ENCODE measurements at places on chromosomes 11 and 22.
A peak's percentile ranks its signal among the peaks of the same experiment; 100 is the strongest.

DNA sequence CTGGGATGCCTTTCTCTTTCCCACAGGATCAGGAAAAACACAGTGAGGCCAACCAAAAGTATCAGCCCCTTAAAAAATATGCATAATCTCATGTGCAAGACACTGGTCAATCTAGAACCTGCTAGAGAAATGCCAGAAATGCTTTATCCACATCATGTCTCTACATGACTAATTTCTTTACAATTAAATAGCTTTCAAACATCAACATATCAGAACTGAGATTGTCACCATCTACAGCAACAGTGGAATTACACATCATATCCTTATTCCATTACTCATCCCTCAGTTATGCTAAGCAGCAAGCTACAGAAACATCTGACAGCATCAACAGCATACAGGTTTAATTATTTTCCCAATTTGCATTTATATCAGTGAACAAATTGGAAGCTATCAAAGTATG, 78.8 kb downstream of the DDIAS start:
- DNase-seq = no peak

DNA sequence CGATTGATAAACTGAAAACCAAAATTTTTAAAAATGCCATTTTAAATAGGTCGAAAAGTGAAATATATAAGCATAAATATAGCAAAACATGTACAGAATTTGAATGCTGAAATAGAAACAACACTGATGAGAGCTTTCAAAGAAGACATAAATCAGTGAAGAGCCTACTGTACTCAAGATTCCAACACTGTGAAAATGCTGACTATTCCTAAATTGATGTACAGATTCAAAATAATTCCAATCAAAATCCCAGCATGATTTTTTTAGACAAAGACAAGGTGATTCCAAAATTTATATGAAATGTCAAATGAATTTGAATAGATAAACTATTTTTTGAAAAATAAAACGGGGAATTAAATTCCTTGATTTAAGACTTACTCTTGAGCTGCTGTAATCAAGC, 1010.4 kb downstream of the TBC1D22A start:
- no peak for DNase-seq

- no peak for DNase-seq
Measured at GRCh38 chr11:35009191-35009943, 92.9 kb downstream of the PDHX start.

DNA sequence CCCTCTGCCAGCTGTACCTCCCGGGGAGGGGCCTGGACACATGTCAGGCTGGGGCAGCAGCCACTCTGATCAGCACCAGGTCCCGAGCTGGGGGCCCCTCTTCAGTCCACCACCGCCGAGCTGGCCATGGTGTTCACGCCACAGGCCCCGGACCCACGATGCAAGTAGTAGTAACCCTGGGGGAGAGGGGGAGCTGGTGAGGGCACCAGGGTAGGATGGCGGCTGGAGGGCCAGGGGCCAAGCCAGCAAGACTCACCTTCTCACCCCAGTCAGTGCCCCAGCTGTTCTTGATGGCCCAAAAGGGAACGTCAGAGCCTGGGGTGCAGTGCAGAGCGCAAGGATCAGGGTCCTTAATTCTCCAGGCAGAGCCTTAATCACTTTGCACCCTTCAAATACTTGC, 4.6 kb downstream of the CTSF start:
- no peak for DNase-seq

DNA sequence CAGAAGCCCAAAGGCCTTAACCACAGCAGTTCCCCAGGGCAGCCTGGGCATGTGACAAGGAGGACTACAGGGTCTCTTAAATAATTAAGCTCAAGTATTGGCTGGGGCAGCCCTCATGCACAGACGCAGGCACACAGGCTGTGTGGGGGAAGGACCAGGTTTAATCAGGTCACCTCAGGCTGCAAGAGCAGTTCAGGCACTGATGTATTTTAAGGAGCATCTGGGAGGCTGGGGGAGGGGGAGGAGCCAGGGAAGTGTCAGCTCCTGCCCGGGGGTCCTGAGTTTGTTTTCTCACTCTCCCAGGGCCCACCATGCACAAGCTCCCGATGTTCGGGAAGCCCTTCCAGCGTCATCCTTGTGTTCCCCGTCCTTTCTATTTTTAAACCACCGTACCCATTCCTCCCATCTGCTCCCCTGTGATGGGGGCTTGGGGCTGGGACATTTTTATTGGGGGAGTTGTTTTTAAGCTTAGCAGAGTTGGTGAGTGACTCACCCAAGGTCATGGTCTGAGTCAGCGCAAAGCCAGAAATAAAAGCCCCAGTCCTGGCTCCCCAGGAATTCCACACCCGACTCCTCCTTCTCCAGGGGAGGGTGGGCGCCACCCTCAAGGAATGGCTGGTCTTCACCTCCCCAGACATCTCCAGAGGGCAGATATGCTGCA, 2.4 kb downstream of the CSDC2 start:
- no peak for DNase-seq

DNA sequence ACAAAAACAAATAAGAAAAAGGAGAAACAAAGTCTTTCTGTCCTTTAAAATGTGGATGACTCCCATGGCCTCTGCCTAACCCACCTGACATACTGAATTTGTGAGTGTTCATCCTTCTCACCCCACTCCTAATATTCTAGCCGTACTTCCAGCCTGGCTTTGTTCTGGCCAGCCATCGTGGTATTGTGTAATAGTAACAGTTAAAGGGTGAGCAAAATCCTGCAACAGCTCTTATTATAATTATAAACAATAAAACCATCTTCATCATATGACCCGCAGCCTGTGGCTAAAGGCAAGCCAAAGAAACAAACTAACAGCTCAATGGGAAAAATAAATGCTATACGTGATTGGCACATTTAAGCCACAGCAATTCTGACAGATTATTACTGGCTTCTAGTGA, 721.6 kb upstream of the TENM4 start:
- no peak for DNase-seq

DNA sequence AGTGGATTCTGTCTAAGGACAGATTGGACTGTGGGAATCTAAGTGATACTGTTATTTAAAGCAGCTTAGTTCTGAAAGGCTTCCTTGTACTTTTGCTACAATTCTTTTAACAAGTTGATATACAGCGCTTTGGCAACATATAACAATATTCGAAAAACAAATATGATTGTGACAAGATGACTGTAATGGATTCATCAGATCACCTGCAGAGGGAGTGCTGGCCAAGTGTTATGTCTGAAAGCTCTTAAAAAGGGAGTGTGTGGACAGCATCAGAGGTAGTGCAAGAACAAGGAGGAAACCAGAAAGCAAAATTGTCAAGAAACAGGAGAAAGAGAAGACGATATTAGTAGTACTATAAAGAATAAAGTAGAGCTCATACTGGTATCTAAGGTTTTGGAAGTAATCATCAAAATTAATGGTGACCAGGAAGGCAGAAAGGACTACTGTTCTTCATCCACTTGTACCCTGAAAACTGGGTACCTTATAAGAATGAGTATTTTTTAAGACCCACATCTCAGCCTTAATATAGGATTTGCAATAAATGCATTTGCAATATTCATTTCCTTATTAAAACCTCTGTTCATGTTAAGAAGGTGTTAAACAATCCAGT, 1112.0 kb upstream of the CCDC90B start:
- DNase-seq = no peak

DNA sequence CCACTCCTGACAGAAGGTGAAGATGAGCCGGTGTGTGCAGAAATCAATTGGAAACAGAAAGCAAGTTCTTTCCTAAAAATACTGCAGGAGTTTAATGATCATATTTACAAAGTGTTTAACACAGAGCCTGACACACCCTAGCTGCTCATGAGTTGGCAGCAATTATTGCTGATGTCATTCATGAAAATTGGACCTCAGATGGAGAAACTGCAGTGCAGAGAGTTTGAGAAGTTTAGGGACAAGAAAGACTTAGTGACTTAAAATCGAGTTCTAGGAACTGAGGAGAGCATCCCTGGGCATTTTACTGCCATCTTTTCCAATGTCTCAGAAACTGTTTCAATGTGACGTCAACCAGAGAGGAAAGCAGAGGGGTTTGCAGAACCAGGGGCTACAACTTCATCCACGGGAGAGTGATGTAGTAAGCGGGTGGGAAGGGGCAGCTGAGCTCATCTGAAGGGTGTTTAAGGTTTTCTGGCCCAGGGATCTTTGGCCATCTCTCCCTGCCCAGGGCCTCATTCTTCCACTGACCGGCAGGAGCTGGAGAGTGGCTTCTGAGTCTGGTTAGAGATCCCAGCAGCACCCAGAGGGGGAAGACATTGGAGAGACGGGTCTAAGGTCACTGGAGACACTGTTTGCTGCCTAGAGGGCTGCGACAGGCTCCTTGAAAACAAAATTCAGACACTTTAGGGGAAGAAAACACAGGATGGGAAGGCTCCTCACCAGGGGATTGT, 21.1 kb upstream of the IGLL5 start:
- no peak for DNase-seq

DNA sequence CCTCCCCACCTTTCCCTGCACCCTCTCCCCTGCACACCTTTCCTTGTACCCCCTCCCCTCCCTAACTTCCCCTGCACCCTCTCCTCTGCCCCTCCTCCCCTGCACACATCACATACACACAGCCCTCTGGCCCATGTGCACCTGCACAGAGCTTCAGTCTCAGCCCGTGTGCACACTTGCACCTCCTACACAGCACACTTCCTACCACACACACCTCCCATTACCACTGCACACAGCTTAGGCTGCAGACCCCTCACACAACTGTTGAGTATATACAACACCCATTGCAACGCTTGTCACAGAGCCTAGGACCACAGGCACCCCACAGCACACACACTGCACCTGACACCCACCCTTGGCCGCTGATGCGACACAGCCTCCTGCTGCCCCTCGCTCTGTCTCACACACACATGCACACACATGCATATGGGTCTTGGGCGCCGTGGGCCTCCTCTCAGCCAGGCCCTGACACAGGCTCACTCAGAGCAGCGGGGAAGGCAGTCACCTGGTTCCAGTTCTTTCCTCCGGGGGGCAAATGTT, 411 bp downstream of the SIGIRR start:
- DNase-seq = no peak

GRCh38 chr22:50503475-50504145, 3.9 kb downstream of the LMF2 start:
- DNase-seq = no peak

GRCh38 chr11:914747-915501, 4.3 kb upstream of the CHID1 start:
- no peak for DNase-seq

DNA sequence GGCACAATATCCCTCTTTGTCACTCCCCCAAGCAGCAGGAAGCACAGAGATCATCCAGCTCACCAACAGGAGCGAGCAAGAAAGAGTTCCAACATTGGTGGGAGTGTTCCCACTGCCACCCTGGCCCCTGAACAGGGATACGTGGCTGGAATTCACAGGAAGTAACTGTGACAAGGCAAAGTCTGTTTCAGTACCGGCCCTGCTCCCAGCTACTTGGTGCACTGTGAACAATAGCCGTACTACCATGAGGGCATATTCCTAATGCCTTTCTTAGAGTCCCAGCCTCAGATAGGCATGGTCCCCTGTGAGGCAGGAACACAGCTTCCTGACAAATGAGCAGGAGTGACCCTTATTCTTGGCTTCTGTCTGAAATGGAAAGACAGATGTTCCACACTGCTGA, 1.8 kb upstream of the SLC37A2 start:
- no peak for DNase-seq

GRCh38 chr11:77449060-77449521, 24.8 kb downstream of the PAK1 start:
- peak; percentile 15 for DNase-seq

GRCh38 chr22:20514658-20515406, 7.4 kb downstream of the MED15 start:
- no peak for DNase-seq

- DNase-seq = no peak
Measured at GRCh38 chr11:2992997-2993325, 832 bp upstream of the NAP1L4 start.

DNA sequence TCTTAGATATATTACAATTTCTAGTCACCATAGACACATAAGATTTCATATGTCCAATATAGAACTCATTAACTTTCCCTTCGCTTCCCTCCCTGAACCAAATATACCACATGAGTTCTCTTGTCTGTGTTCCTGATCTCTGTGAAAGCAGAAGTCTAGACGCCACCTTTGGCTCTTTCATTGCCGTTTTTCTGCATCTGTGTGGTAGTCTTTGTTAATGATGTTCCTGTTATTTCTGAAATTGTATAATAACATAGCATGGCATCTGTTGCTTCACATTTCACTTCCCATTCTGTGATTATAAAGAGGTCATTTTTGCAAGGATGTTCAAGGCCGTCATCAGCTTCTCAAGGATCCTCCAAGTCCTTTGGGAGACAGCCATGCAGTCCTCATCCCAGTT, 58.5 kb downstream of the NCAM1 start:
- DNase-seq = no peak

DNA sequence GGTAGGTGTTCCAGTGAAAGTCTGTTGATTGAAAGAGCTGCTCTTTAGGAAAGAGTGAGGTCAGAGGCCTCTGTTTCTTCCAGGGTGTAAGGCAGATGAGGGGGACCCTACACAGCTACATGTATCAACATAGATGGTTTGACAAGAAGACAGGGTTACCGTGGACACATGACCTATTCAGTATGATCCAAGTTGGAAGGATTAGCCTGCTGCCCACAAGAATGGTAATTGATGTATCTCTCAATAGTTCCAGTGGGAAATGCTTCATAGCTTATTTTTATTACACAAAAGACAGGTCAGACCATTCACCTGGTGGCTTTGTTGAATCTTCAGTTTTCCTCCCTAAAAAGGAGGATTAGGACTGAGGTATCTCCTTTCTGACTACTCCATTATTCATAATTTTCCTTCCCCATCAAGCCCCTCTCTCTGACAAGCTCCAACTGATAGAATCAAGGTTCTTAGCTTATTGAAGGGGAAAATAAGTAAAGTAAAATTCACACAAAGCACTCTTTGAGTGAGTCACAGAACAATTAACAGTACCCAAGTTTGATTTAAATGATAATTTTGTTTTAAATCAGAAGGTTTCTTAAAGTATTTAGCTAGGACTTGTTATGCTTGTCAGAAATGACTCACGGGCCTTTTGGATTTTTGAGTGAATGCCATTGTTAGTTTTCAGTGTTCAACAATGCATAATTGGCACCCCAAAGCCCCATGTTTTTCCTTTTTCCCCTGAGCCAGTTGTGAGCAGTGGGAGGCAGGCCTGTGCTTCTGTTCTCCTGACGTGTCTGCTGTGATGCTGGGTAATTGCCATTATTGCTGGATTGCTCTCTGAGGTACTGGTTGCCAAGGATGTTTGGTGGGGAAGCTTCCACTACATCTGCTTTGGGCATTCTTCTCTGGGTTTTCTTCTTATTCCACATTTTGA, 373.2 kb downstream of the DDX10 start:
- no peak for DNase-seq

GRCh38 chr11:13629779-13630178, 38.7 kb upstream of the FAR1 start:
- no peak for DNase-seq

- no peak for DNase-seq
Measured at GRCh38 chr11:28231475-28231874, 123.3 kb downstream of the METTL15 start.

GRCh38 chr22:42892156-42892555, 35.1 kb upstream of the ARFGAP3 start:
- no peak for DNase-seq

- no peak for DNase-seq
Measured at GRCh38 chr11:76777876-76778275, 5.3 kb upstream of the TSKU start.

GRCh38 chr11:122784325-122784955, 53.9 kb upstream of the CRTAM start:
- DNase-seq = no peak
